Activated CD4-positive, alpha-beta T cell treated with anti-CD3 and anti-CD28 coated beads, Interleukin-2, amount 10 ng/mL, durations not matched to agents 7 days and 5 days (primary cell): ENCODE measurements at places on chromosomes 6 and 20. TPM values are rescaled to one million over a fixed set of nuclear protein-coding genes. Genes with fewer than 3 reads are reported as not detected.
A peak's percentile ranks its signal among the peaks of the same experiment; 100 is the strongest.

- no peak overlapping the region for H3K4me3 ChIP-seq
- DNase-seq = no peak
- H3K4me1 ChIP-seq = no peaks in the 10 kb centered on the region
- no peaks in the 10 kb centered on the region for H3K27me3 ChIP-seq
Measured at GRCh38 chr6:13536796-13537526, 37.4 kb upstream of the SIRT5 start.

DXO gene
- total RNA-seq = 20.4 TPM

GRCh38 chr6:2783188-2783963 is 18.2 kb downstream of the WRNIP1 start:
- H3K27me3 ChIP-seq = no peaks in the 10 kb centered on the region
- H3K4me1 ChIP-seq = peaks cover 11% of the 10 kb centered on the region

DNA sequence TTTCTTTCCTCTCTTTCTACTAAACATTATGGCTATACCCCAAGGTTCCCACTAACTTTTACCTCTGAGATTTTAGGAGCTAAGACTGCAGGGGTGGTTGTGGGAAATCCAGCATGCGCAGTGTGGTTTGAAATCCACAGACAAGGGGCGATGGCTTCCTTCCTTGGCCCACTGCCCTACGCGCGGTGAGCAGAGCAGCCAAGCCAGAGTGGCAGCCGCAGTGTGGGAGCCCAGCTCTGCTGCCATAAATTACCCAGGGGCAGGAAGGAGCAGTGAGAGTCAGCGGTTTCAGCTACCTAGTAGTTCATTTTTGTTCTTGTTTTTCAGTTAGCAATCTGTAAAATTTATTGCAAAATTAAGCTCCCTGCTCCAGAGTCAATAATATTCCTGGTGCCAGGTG is 101.4 kb downstream of the BMP2 start:
- no peak overlapping the region for H3K27ac ChIP-seq
- H3K4me1 ChIP-seq = no peaks in the 10 kb centered on the region
- no peaks in the 10 kb centered on the region for H3K27me3 ChIP-seq
- no peaks in the 10 kb centered on the region for H3K36me3 ChIP-seq
- no peak overlapping the region for H3K4me3 ChIP-seq

GRCh38 chr6:106518748-106519147 is 110.5 kb downstream of the RTN4IP1 start:
- H3K4me1 ChIP-seq = peaks cover 73% of the 10 kb centered on the region
- H3K27ac ChIP-seq = peak overlapping the region; percentile 97
- H3K4me3 ChIP-seq = peak overlapping the region; percentile 86
